ENCODE measurements at places on chromosomes 5 and 9. TPM values are rescaled to one million over a fixed set of nuclear protein-coding genes. Genes with fewer than 3 reads are reported as not detected.

GRCh38 chr5:178941361-178941760 is 363 bp downstream of the ZNF454 start:
- no peak for DNase-seq

DNA sequence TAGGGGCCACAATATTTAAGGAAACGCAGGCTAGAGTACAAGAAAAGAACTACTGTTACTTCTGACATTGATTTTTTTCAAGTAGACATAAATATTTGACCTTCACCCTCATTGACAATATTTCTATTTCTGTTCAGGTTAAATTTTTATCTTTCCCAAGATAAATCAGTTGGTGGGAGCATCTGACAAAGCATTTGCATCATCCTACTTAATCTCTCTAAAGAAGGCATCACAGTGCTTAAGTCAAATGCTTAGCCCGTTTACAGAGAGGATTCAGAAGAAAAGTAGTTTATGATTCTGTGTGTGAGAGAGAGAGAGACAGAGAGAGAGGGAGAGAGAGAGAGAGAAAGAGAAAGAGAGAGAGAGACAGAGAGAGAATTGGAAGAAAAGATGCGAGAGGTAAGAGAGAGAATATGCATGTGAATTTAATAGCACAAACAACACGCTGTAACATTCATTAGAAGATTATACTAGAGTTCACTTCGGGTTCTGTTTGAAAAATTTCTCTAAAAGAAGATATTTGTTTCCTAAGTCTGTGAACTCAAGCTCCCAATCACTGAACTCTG is 1093.3 kb upstream of the CDH6 start:
- no peak for DNase-seq

- DNase-seq = no peak
Measured at GRCh38 chr9:14298601-14299022, 15.3 kb downstream of the NFIB start.

DNA sequence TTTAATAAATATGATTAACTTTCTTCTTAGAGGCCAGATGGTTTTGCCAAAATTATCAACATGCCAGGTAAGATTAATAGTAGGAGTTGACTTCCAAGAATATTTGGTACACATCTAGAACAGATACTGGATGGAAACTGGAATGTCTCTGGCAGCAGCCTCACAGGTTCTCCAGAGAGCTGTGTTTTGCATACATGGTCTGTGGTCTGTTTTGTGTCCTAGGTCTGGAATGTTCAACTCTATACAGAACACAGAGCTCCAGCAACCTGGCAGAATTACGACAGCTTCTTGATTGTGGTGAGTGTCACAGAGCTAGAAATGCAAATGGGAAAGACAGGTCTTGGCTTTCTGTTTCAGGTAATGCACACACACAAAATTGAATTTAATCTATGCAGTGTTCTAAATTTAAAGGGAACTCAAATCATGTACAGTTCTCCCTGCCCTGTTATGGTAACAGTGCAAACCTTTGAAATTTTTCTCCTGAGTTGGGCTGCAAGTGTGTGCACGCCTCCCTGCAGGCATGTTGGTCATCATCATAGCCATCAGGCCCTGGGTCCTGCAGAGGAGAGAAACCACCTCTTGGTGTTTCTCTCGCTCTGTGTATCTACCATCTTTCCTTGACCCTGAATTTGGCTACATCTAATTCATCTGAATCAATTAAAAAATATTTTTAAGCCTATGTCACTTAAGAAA is 58.3 kb downstream of the PIK3R1 start:
- DNase-seq = no peak

GRCh38 chr9:79857188-79857587 is 285.4 kb downstream of the TLE4 start:
- DNase-seq = no peak

DNA sequence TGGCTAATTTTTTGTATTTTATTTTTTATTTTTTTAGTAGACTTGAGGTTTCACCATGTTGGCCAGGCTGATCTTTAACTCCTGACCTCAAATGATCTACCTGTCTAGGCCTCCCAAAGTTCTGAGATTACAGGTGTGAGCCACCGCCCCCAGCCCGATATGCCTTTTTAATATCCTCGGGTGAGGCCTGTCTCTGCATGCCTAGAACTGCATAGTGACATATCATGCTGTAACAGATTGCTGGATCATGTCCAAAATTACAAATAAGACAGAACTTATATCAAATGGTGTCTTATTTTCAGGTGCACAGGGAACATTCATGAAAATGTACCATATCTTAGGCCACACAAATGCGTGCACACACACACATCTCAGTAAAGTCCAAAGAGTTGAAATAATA is 39.1 kb upstream of the PJA2 start:
- DNase-seq = no peak

GRCh38 chr9:16925426-16925825 is 55.0 kb upstream of the BNC2 start:
- no peak for DNase-seq

DNA sequence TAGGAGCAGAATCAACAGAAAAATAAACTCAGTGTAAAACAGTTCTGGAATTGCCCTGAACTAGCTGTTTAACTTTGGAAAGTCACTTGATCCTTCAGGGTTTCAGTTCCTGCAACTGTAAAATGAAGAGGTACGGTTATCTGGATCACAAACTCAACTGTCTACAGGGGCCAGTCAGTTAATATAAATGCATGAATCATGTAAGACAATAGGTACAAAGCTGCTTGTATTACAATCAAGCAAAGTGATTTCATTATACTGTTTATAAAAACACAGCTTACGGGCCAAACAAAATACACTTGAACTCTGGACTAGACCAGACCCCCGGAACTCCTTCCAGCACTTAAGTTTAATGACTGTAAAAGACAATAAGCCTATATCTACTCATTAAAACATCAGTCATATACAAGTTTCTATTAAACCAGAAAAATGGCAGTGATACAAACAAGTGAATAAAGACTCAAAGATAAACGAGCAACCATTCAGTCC is 73.0 kb downstream of the MRPS27 start:
- no peak for DNase-seq

DNA sequence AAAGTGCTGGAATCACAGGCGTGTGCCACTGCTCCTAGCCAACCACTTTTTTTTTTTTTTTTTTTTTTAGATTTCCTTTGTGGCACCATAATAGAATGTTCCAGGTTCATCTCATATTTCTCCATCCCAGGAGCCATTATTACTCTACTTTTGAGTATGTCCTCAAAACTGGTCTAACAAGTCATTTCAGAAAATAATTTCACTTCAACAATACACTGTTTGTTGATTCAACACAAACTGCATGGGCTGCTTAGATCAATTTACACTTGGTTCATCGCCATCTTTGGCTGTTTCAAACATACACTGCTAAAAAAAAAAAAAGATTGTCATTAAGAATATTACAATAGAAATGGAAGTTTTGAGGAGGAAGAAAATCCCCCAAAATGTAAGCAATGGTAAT is 57.9 kb downstream of the CSNK1A1 start:
- DNase-seq = no peak

GRCh38 chr9:97978371-97979130 is 4.6 kb upstream of the ANP32B start:
- DNase-seq = no peak

The PLAC8L1 gene
- total RNA-seq = not detected

The TMEM215 gene
- not detected for total RNA-seq

The C6 gene
- total RNA-seq = 4.2 TPM

The LVRN gene
- 10.6 TPM for total RNA-seq

The CHMP5 gene
- total RNA-seq = 78.8 TPM

The CEP78 gene
- total RNA-seq = 7.4 TPM

The CFAP90 gene
- not detected for total RNA-seq

The FIBCD1 gene
- total RNA-seq = 3.3 TPM
